ENCODE measurements at places on chromosomes 11 and 22. TPM values are rescaled to one million over a fixed set of nuclear protein-coding genes. Genes with fewer than 3 reads are reported as not detected.

- DNase-seq = no peak
Observed at GRCh38 chr11:12585861-12586260, 88.4 kb upstream of the TEAD1 start.

- no peak for DNase-seq
Observed at GRCh38 chr11:97964332-97965004, 1056.3 kb upstream of the CNTN5 start.

DNA sequence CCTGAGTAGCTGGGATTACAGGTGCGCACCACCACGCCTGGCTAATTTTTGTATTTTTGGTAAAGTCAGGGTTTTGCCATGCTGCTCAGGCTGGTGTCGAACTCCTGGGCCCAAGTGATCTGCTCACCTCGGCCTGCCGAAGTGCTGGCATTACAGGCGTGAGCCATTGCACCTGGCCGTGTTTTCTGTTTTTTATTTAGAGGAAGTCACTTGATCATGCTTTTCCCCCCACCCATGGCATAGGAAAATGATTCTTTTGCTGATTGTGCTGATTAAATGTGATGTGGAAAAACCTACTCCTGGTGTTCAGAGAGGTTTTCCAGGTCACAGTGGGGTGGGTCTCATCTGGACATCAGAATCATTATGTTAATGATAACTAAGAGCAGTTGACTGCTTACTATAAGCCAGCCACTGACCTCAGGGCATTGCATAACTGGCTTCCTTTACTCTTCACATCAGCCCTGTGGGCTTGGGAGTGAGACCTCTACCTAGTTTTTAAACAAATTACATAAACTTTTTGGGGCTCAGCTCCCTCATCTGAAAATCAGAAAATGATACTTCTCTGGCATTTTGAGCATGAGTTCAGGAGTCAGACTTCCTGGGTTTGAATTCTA, 71.0 kb downstream of the PTPRJ start:
- no peak for DNase-seq

- no peak for DNase-seq
Observed at GRCh38 chr22:47333625-47334024, 571.2 kb downstream of the TBC1D22A start.

DNA sequence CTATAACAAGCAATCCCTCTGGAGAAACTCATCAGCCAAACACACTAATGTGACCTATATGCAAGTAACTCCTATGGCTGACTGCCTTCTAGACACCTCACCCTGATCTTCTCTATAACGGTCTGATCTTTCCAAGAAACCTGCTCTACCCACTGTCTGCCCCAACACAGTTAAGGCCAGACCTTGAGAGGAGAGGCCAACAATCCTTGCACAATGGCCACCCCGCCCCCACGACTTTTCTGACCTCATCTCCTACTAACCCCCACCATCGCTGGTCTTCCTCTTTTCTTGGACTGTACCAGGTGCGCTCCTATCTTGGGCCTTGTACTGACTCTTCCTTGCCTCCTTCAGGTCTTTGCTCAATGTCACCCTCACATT, 12.5 kb downstream of the HIRA start:
- DNase-seq = no peak

The OR8G1 gene
- not detected for polyA plus RNA-seq

Measured in forelimb muscle (tissue), 1 donor.